ENCODE measurements at places on chromosomes 5 and 9. TPM values are rescaled to one million over a fixed set of nuclear protein-coding genes. Genes with fewer than 3 reads are reported as not detected.

SPATA31C1 gene
- total RNA-seq: not detected

ECM2 gene
- total RNA-seq: not detected

DNA sequence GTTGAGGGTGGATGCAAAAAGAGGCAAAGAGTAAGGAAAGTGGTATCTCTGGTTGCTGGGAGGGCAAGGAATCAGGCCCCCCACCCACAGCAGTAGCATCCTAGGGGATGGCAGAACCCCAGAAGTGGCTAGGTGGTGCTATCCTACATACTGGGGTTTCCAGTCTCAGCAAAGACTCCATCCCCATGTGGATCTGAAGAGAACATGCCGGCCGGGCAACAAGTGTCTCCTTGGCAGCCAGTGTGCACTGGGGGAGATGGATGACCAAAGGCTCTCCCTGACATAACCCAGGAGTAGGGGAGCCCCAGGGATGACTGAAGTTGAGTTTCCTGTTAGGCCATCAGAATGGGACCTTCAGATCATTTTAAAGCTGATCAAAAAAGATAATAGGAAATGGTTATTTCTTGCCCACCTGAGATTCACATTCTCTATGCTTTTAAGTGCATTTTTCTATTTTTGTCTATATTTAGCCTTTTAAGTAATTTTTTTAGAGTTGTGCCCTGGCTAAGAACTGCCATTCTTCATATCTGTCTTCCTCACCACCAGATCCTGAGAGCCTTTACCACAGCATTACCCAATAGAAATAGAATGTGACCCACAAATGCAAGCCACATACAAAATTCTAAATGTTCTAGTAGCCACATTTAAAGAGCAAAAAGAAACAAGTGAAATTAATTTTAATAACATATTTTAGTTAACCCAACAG is 78.7 kb upstream of the SMIM23 start:
- DNase-seq: no peak

DNA sequence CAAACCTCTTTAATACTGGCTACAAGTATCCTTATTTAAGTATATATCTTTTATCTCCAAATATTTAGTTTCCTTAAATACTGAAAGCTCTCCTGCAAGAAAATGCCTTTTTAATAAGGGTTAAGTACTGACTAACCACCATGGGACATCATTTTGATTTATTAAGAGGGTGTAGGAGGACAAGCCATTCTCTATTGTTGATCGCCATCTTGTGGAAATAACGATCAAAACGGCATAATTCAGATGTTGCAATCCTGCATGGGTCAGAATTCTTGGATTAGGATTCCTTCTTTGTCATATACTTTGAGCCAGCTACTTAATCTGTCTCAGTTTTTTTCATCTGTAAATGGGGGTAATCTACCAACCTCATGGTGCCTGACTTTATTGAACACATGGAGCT is 28.7 kb upstream of the C5orf46 start:
- no peak for DNase-seq

DNA sequence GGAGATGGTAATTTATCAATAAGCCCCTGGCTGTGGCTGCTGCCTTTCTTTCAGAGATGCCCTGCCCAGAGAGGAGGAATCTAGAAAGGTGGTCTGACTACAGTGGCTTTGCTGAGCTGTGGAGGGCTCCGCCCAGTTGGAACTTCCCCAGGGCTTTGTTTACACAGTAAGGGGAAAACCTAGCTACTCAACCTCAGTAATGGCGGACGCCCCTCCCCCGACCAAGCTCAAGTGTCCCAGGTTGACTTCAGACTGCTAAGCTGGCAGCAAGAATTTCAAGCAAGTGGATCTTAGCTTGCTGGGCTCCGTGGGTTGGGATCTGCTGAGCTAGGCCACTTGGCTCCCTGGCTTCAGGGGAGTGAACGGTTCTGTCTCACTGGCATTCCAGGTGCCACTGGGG is 865.4 kb upstream of the ACO1 start:
- DNase-seq: peak; percentile 58

DNA sequence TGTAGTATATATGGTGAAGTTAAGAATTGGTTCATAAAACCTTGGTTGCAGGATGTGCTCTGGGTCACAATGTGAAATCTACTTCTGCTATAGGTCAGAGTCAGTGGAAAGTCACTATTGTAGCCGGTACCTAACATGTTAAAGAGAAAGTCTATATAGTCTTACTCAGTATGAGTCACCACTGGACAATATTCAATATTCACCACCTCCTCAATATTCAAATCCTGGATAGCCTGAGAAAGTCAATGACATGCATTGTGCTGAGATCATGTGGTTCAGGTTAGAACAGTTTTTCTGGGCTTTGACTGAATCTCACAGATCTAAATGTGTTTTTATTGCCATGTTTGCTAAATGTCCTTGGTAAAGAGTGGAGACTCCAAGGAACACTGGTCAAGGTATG is 108.8 kb downstream of the HMHB1 start:
- DNase-seq: no peak
